GM13977 (cell line): ENCODE measurements at places on chromosomes 1 and 21.

DNA sequence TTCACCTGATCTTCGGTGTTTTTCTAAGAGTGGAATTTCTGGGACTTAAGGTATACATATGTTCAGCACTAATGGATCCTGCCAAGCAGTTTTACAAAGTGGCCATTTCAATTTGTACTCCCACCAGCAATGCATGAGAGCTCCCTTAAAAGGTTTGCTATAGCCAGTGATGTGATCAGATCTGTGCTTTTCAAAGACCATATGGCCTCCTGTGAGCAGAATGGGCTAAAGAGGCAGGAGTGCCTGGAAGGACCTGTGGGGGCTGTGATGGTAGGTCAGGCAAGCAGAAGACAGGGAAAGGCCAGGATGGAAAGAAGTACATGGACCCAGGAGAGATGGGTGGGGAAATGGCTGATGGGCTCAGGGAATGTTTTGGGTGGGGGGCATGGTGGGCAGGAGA is 252.7 kb downstream of the DISC1 start:
- no peak for DNase-seq

DNA sequence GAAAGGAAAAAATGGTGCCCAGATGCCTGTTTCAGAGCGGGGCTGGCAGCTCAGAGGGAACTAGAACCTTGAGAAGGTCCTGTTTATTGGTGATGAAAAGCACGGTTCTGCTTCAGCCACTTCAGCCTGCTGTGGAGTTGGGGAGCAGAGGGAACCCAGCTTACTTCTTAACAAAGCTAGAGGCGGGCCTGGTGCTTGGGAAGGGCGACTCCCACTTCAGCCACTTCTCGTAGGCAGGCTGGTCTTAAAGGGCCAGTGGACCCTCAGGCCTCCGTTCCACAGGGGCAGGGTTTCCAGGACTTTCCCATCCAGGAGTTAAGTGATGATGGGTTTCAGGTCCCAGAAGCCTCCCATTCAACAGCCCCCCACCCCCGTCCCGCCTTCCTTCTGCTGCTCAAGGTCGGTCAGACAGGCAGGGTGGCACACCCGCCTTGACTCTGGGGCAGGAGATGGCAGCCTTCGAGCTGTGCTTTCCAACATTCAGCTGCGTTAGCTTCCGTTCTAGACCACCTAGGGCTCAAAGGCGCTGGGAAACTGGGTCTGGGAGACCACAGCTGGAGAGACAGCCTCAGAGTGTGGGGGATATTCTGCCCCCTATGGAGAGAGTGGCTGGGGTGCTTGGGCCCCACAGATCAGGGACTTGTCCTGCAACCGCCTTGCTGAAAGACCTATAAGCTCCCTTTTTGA is 3.4 kb downstream of the RUNX3 start:
- DNase-seq = no peak

DNA sequence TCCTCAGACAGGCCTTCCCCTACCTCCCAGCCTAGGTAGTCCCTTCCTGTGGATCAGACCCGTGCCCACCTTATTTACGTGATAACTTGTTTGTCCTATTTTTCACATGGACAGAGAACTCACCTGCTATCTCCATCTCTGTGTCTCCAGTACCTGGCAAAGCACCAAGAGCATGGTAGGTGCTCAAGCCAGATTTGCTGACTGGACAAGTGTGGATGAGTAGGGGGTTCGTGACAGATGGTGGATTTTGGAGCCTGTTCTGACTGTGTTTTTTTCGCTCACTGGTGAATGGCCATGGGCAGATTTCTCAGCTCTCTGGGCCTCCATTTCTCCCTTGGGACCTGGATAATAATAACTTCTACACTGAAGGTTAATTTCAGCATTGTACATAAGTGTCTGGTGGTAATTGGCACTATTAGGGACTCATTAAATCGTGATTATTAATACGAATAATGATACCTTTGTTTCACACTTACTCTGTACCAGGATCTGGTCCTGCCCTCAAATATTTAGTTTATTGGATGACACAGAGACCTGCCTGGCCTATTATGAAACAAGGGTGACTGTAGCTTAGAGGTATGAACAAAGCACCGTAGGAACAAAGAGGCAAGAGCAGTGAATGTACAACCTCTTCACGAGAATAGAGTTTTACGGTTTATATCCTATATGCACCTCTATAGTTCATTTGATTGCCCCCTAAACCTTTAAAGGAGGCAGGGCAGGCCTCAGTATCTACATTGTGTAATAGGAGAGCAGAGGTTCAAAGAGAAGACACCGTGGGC is 24.5 kb upstream of the SLC26A9 start:
- no peak for DNase-seq

- peak; percentile 80 for DNase-seq
Observed at GRCh38 chr1:151457911-151458801, 1.1 kb downstream of the POGZ start.

GRCh38 chr1:226654668-226655055 is 84.4 kb downstream of the ITPKB start:
- no peak for DNase-seq

- no peak for DNase-seq
Observed at GRCh38 chr1:171834821-171835220, 6.5 kb upstream of the DNM3 start.

- no peak for DNase-seq
Observed at GRCh38 chr1:18045203-18045602, 62.4 kb upstream of the IGSF21 start.

DNA sequence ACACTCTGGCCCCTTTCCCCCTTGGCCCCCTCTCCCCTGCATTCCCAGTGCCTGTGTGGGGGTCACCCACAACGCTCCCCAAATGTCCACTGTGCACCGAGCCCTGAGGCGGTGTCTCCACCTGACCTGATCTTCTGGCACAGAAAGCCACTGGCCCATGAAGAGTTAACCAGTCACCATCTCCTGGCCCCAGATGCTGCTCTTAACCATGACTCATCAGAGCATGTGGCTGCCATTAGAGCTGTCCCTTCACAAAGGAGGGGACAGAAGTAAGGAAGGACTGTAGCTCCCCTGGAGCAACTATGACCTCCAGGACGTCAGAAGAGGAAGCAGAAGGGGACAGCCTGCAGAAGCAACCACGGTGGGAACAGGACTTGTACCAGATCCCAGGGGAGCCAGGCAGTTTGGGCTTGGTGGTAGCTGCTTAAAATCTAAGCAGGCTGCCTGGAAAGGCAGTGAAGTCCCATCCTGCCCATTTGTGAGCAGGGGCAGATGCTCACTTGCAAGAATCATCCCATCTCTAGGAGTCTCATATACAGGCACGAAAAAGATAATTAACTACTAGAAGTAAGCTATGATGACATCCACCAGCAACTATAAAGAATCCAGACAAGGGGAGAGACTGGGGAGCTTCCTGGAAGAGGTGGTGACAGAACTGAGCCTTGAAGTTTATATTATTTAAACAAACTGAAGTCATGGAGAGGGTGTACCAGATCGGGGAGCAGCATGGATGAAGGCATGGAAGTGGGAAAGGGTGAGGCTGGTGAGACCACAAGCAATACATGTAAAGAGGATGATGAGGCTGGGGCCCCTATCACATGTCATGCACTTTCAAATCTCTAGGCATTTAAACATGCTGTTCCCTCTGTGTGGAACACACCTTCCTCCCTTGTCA is 1.1 kb upstream of the TTC39A start:
- peak; percentile 79 for DNase-seq

DNA sequence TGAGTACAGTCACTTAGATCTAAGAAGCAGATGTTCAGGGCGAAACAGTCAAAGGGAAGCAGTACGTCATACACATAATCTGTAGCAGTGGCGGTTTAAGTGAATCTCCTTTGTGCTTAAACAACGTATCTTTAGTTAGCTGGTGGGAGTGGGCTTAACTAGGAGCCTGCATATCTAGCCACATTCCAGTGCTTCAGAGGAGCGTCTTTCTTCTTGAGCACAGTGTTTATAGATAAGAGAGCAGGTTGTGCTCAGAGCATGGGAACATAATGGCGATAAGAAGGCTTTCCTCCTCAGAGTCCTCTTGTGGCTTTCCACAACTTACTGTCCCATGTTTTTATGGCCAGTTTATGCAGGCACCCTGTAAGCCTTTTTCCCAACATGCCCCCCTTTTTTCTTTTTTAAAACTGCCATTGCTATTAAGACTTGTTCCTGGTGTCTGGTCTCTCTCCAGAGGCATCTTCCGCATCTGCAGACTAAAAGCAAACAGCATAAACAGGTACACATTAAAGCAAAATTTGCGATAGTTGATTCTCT is 3.2 kb downstream of the DAP3 start:
- DNase-seq = no peak

DNA sequence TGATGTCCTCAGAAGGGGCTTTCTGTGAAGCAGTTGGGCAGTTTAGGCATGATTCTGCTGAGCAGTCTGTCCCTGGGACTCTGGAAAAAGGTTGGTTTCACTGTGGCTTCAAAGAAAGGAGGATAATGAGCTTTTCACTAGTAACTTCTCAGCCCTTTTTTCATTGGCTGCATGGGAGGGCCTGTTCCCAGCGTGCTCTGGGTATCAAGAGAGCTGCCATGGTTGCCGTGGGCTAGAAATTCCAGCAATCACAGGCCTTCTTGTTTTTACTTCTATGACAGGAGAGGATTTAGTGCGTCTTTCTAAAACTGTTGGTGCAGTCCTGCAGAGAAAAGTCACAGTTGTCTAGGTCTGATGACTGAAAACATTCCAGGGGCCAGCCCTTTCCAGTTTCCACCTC is 7.2 kb downstream of the SZRD1 start:
- no peak for DNase-seq

DNA sequence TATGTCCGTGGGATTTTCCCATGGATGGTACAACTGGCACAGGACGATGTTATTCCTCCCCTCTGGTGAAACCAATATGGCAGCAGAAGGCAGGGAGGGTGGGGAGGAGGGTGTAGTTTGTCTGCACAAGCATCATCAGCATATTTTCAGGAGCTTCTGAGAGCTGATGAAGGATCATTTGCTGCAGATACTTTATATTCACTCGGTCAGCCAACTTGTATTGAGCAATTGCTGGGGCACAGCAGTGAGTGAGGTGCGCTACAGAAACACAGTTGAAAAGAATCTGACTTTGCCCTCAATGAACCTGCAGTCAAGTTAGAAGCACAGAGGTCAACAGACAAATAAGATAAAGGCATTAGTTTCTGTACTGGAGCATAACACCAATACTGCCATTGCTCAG is 13.0 kb downstream of the PKP1 start:
- no peak for DNase-seq

- no peak for DNase-seq
Observed at GRCh38 chr1:108007531-108007930, 42.6 kb upstream of the VAV3 start.

GRCh38 chr1:196207612-196208217 is 400.5 kb downstream of the KCNT2 start:
- no peak for DNase-seq

DNA sequence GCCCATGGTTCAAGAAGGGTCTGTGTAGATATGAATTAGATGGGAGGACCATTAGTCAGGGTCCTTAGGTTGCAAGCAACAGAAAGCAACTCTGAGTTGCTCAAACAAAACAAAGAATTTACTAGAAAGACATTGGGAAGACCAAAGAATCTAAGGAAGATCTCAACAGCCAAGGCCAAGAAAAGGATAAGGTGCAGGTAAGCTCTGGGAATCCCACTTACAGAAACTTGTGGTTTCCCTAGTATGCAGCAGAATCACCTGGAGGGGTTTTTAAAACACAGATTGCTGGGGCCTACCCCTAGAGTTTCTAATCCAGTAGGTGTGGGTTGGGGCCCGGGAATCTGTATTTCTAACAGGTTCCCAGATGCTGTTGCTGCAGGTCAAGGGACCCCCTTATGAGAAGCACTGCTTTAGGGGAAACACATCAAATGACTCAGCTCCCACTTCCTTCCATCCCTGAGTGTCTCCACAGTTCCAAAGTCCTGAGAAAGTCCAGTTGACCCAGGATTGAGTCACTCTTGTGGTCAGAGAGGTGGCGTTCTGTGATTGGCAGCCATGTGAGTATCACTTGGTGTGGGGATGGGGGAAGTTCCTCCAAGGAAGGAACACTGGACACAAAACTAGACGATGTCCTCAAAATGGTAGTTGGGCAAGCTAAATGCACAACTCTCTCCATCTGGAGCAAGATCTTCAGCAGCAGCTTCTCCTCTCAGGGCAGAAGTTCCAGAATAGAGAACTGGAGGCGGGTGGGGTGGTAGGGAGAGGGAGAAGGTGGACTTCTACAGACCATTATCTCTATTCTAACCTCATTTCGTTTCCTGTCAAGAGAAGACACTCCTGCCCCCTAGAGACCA is 24.2 kb upstream of the EYA3 start:
- DNase-seq = no peak

- peak; percentile 45 for DNase-seq
Observed at GRCh38 chr1:195195423-195196057, 1412.7 kb downstream of the KCNT2 start.

DNA sequence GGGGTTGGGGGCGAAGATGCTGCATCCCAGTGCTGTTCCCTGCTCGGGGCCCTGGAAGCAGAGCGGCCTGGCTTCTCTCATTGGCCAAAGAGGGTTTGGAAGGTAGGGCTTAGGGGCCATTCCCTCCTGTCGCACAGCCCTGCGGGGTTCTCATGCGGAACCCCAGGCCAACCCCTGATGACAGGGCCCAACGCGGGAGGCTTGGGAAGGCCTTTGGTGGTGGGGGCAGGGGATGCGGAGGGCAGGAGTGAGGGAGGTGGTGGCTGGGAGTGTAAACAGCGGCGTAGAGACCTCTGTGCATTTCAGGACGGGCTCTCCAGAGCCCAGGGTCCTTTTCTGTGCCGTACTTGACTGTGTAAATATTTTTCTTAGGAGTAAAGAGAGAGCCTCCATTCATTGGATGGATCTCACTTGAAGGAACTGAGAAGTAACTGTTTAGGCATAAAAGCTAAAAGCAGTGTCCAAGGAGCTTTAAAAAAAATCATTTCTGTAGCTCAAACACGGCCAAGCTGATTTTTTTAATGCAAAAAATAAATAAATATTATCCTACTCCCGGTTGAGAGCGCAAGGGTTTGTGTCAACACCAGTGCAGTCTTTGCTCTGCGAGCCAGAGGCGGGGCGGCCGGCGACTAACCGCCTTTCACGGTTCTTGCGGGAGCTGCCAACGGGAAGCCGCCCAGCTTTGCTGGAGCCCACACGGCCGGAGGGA is 169.1 kb downstream of the PRDM16 start:
- no peak for DNase-seq

DNA sequence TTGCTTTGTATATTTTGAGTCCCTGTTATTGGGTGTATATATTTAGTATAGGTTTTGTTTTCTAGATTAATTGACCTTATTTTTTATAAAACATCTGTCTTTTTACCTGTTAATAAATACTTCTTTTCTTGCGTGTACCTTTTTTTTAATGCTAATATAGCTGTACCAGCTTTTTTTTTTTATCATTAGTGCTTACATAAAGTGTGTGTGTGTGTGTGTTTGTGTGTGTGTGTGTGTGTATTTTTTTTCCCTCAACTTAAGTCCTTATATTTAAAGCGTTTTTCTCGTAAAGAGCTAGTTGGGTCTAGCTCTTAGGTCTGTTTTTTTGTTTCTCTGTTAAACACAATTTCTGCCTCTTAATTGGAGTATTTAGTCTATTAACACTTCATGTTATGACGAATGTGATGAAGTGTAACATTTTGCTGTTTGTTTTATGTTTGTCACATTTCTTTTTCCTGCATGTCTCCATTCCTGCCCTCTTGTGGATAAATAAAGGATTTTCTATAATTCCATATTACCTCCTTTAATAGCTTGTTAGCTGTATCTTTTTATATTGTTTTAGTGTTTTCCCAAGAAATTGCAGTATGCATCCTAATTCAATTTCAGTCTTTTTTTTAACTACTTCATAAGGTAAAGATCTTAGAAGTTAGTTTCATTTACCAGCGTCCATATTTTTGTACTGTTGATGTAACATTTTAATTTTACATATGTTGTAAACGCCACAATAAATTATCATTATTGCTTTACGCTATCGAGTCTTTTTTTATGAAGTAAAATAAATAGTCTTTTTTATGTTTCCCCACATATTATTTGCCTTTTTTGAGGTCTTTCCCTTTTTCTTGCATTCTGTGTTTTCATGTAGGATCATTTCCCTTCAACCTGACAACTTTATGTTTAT is 4.3 kb downstream of the PRMT2 start:
- no peak for DNase-seq
